ENCODE measurements at places on chromosomes 1 and 21.

- DNase-seq: no peak
Measured at GRCh38 chr1:28104866-28105467, 16.6 kb upstream of the EYA3 start.

GRCh38 chr1:69126796-69127195 lies 440.9 kb upstream of the LRRC7 start:
- DNase-seq: no peak

DNA sequence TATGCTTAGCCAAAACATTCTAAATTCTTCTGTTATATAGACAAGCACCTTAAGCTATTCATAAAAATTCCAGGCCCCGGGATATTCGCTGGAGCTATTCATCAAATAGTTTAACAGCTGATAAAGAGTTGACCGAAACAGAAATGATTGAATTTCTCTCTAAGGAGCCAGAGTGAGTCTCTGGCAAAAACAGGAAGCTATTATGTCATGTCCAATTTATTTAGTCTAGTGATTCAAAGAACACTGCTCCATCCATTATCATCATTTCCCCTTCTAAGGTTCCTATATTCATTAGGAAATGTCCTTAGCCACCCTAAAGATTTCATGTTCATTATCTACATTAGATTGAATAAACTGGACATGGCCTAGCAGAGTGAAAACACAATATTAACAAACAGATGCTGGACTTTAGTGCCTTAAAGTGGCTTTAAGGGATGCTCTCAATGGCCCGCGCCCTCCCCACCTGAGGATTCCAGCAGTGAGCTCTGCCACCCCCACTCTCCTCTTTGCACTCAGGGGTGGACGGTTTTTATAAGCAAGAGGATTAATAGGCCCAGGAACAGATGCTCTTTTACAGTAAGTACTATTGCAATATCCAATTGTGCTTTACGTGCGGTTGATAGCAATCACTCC lies 122.1 kb upstream of the RGS1 start:
- DNase-seq: no peak

DNA sequence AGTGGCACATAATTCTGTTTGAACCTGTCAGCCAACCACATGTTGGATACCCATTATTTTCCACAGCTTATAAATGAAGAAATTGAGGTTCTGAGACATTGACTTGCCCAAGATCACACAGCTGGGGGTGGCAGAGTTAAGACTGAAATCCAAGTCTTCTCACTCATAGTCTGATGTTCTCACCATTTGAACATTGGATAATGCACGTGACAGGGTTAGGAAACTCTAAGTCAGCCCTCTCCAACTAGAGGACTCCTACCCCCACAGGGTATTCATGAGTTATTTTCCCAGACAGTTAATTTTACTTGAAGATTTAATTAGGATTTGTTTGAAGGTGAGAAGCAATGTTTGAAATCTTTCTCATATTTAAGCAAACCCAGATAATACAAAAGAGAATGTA lies 38.1 kb upstream of the C1orf105 start:
- no peak for DNase-seq

- DNase-seq: no peak
Measured at GRCh38 chr1:174160109-174160473, 771 bp downstream of the RABGAP1L start.

- no peak for DNase-seq
Measured at GRCh38 chr1:147773215-147773715, 12.9 kb upstream of the GJA5 start.

DNA sequence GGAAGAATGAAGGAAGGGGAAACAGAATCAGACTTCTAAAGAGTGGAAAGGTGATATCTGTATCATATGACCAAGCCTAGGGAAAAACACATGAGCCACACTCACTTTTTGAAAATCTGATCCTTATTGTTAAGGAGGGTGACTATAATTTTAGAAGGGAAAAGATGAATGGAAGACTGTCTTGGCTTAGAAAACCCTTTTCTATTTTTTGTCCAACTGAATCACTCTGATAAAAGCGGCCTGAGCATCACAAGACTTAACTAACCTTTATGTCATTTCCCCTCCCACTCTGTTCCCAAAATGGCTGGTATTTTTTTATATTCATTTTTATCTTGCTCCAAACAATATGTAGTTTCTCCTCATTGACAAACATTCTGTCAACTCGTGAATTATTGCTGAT lies 169.8 kb downstream of the C1orf21 start:
- no peak for DNase-seq

DNA sequence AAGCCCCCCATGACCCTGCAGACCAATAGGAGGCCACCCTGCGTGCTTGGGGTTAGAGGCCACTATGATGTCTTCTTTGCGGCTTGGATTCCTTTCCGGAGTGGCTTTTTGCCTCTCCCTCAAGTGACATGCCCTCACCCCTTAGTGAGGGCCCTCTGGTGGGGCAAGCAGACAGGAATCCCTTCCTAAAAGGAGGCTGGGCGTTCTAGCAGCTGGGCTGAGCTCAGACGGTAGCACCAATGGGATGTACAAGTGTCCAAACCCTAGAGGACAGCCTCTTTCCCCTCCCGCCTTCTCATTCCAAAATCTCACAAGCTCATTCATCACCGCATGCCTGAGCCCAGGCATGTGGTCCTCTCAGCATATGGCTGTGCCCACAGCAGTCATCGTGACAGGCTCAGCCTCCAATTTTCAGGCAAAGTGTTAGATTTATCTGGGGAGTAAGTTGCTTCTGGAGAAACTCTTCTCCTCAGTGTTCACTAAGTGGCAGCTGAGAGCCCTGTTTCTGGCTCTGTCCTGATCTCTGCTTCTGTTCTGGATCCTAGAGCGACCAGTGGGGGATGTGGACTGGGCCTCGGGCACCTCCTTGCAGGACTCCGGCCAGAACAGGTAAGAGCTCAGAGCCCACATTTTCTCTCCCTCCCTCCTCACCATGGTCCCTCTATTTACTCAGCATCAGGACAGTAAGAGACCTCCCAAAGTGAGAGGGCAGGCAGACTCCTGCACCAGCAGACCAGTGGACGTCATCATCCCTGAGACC lies 4.8 kb downstream of the KIAA1614 start:
- no peak for DNase-seq

GRCh38 chr1:26153966-26154532 lies 4.8 kb upstream of the FAM110D start:
- DNase-seq: no peak

GRCh38 chr1:65959896-65960567 lies 167.3 kb downstream of the PDE4B start:
- no peak for DNase-seq

- no peak for DNase-seq
Measured at GRCh38 chr1:179871940-179872339, 5.7 kb downstream of the TOR1AIP2 start.

DNA sequence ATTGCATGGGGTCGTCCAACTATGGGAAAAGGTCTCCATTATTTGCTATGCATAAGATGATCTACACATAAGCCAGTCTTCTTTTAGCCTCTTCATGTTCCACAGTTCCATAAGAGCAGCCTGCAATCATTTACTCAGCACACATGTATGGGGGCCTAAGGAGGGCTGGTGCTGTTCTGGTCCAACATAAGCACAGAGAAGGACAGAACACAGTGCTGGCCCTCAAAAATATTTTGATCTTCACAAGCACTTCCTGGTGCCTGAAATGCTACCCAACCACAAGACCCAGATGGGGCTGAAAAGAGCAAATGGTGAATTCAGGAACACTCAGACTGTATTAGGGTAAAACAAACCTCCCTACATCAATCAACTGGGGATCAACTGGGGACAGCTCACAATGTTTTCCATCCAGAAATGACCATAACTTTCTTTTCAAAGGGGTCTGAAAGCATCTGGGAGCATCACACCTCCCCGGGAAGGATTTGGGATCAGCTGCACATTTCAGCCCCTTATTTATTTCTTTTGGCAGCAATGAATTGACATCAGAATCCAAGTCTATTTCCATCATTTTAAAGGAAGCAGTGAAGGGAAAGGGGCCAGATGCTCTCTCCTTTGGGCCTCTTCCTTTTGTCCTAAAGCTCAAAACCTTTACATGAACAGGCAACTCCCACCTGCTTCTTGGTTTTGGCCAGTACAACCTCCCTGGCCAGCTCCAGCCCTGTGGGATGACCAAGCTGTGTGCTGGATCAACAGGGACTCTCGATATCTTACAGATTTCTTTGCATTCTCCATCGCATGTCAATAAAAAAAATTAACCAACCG lies 45.7 kb downstream of the KCNN3 start:
- no peak for DNase-seq

Data from NCI-H748 treated with DMSO at 0.1 percent for 48 hours (cell line).